HFFc6 (cell line): ENCODE measurements at places on chromosomes 16 and 17. TPM values are rescaled to one million over a fixed set of nuclear protein-coding genes. Genes with fewer than 3 reads are reported as not detected.

Gene FBXO39
- not detected in 3 replicates for total RNA-seq

Gene CDIPT
- 101 to 142 TPM (median 131 TPM) in 3 replicates for total RNA-seq

Gene SSTR5
- not detected in 2 replicates for total RNA-seq

Gene RNF43
- total RNA-seq, result not detected in 2 replicates

Gene PPP1R27
- total RNA-seq, result not detected in 2 replicates

Gene PRCD
- total RNA-seq, result not detected in 3 replicates

Gene PPY
- total RNA-seq, result not detected in 3 replicates

Gene ZNF821
- total RNA-seq, result 4.5 to 5.1 TPM (median 4.6 TPM) in 3 replicates

Gene SEC14L1
- total RNA-seq, result 81.3 to 94.8 TPM (median 92.5 TPM) in 3 replicates

Gene GRAP
- 0.10 to 0.34 TPM (median 0.18 TPM) in 3 replicates for total RNA-seq

Gene CCL17
- total RNA-seq, result not detected in 3 replicates

DNA sequence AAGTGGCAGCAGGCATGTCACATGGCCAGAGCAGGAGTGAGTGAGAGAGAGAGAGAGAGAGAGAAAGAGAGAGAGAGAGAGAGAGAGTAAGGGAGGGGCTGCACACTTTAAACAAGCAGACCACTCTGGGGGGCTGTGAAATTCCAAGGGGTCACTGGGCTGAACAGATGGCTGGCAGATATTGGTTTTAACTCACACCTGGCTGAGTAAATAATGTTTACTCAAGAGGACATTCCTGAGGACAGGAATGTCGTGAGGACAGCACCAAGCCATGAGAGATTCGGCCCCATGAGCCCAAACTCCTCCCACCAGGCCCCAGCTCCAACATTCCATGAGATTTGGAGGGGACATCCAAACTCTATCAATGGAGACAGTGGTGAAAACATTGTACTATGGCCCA is 269.7 kb downstream of the CBLN1 start:
- DNase-seq, result no peak

- no peak for DNase-seq
Measured at GRCh38 chr16:84047626-84048025, 5.0 kb upstream of the SLC38A8 start.

DNA sequence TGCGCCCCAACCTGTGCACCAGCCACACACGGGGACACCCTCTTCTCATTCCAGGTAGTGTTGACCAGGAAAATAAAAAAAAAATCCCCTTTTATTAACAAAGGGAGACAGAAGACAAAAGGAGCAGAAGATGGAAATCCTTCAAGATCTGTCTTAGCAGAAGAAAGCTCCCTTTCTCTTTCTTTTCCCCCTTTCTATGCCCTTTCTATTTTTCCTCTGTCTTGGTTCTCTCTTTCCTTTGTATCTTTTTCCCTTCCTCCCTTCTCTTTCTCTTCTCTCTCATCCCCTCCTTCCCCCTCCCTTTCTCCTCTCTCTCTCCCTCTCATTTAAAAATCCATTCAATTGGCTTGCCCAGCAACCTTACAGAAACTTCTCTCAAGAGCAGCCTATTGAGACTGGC is 254.1 kb upstream of the ZFHX3 start:
- DNase-seq, result no peak

GRCh38 chr17:59761385-59762048 is 54.1 kb downstream of the VMP1 start:
- DNase-seq, result peak; percentile 60

- DNase-seq, result peak; percentile 5
Measured at GRCh38 chr17:82859431-82860403, 19.9 kb upstream of the ZNF750 start.

DNA sequence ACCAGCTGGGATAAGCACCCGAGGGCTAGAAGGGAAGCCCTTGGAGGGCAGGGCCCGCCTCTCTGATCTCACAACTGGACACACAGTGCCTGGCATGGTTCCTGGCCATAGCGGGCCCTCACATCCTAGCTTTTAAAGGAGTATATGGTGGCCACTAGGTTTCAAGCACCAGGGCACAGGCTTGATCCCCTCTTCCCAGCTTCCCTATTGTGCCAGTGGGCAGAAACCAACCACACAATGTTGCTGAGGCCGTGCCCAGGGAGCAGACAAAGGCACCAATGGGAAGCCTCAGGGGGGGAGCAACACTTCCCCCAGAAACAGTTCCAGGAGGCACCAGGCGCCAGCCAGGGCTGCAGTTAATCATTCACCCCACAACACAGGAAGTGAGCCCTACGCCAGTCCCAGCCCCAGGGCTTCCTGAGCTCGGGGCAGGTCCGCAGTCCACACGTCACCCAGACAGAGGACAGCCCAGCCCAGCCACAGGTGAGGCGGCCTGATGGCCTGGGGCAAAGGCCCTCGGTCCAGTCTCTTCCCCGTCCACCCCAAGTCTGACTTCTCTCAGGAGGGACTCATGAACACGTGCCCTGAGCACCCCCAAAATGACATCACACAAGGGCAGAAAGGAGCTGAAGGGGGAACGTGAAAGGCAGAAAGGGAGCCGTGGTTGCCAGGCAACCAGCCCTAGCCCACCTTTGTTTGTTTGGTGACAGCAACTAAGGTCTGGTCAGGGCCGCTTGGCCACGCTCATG is 12.8 kb downstream of the SMIM5 start:
- DNase-seq, result no peak

- no peak for DNase-seq
Measured at GRCh38 chr17:45003877-45004276, 35.8 kb upstream of the C1QL1 start.

DNA sequence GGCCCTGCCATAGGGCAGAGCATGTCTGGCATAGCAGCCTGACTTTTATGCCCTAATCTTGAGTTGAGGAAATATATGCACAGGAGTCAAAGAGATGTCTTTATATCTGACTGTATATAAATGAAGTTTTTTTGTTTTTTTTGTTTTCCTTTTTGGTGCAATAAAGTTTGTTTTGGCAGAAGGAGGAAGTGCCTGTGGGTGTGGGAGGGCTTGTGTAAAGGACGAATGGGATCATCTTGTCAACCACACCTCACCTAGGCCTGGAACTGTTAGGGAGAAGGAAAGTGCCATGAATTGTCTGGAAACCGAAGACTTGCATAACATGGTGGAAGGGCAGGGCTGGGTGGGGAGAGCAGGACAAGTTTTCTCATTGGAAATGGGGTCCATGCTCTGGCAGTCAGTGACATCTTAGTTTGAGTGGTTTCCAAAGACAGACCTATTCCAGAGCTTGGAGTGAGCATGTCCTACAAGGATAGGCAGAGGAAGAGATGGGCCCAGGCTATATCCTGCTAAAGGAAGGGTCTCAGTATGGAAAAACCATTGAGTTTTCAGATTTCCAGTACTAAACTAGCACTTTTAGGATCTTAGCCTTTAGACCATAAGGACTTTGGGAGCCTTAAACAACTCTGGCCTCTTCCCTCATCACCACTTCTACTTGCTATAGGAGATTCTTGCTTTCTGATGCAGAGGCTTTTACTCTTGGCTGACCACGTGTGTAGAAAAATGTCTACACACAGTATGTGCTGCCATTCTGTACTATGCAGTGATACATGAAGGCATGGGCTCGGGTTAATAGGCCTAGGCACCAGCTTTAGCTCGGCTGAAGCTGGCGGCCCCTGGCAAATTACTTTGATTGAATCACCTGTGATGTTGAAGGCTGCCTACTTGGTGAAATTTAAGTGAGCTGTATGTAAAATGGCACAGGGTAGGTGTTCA is 15.5 kb downstream of the SNF8 start:
- DNase-seq, result no peak

DNA sequence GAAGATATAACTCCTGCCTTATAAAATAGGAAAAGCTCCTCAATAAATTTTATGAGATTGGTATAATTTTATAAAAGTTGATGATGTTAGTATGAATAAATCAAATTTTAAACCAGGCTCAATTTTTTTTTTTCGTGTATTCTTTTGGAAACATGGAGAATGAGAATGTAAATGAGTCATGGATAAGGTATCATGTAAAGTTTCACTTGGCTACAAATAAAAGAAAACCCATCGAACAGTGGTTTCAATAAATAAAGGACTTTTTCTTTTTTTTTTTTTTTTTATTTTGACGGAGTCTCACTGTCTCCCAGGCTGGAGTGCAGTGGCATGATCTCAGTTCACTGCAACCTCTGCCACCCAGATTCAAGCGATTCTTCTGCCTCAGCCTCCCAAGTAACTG is 67.3 kb downstream of the PHKB start:
- no peak for DNase-seq

- DNase-seq, result no peak
Measured at GRCh38 chr16:68519225-68519745, 19.8 kb upstream of the ZFP90 start.

GRCh38 chr17:17421346-17422216 is 55.2 kb upstream of the MED9 start:
- DNase-seq, result no peak

- peak; percentile 42 for DNase-seq
Measured at GRCh38 chr16:1772362-1772907, at the start of gene EME2. Gene EME2 (plus strand): TSS chr16:1772810. CDS start chr16:1773228, 418 bp downstream.

DNA sequence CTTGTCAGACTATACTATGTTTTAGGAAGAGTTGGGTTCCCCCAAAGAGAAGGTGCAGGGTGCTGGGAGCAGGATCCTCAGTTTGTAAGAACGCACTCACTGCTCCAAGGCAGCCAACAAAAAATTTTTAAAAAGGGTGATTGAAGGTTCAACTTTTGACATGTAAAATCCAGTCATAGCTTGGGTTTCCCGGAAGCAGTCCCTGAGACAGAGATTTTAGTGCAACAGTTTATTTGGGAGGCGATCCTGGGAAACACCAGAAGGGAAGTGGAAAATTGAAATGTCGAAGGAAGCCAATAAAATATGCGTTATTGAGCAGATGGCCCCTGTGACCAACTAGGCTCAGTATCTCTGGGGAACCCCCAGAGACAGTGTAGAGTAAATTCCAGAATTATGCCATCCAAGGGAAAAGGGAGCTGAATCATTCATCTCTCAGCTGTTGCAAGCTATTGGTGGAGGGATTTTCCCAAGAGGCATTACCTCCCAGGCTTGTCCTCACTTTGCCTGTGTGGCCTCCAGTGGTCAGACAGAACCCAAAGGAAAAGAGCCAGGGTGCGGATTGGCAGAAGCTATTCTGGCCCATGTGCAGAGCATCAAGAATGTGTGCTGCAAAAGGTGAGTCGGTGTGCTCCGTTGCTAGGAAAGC is 72.9 kb downstream of the HS3ST3B1 start:
- no peak for DNase-seq

DNA sequence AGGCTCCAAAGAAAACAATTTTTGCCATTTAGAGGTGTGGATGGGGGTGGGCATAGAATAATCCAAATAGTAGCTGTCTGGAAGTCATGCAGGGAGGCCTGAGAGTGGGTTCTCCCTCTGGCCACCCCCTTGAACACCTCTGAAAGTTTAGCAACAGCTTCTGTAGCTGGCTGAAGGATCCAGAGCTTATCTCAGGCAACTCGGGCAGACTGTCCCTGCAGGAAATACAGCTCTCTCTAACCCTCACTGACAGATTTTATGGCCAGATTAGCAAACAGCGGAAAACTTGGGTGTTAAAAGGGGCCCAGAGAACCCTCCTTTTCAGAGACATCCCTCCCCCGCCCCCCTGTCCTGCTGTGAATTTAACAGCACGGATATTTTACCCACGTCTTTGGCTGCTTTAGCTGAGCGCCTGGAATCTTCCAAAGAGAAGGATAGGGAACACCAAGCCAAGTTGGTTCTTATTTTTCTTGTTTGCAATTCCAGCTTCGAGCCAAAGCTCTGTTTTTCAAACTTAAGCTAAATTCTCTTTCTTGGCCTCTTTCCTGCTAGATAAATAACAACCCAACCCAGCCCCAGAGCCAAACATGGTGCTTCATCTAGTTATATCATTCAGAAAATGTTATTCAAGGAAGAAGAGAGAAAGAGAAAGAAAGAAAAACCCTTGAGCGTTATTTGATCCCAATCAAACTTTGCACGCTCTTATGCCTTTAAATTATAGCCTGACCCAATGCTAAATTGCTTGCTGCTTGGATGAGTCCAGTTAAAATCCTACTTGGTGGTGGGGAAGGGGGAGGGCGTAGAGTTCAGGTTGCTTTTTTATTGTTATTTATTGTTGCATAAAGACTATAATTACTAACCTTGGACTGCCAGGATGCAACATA is 2.3 kb upstream of the HOXB2 start:
- DNase-seq, result no peak

DNA sequence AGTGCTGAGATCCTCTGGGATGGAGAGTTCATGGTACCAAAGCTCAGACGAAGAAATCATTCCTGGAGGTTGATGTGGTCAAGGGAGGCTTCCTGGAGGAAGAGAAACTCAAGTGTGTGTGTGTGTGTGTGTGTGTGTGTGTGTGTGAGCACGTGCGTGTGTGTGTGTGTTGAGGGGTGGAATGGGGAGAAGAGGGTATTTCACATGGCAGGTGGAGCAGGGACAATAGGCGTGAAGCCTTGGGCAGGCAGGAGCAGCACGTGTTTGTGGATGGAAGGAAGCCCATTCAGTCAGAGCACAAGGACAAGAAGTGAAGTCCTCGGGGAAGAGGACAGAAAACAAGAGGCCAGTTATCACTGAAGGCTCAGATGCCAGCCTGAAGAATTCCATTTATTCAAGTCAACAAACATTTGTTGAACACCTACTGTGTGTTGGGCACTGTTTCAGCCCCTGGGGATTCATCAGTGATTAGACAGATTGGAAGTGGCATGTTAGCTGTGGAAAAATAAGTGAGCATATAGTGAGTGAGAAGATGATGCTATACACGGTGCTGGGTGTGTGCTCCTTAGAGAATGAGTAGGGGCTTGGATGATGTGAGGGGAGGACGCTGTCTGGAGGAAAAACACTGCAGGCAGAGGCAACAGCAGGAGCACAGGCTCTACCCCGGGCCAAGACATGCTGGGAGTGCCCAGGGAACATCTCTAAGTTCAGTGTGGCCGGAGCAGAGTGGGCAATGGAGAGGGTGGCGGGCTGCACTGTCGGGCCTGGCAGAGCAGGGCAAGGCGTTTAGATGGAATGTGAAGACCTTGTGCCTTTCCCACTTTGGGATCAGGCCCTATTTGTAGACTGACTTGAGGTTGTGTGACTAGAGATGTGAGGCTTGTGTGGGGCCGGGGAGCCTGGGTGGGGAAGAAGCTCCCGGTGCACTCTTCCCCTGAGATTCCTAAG is 267.1 kb downstream of the CBLN1 start:
- no peak for DNase-seq

- no peak for DNase-seq
Measured at GRCh38 chr16:86245895-86246294, 264.4 kb upstream of the FOXF1 start.

DNA sequence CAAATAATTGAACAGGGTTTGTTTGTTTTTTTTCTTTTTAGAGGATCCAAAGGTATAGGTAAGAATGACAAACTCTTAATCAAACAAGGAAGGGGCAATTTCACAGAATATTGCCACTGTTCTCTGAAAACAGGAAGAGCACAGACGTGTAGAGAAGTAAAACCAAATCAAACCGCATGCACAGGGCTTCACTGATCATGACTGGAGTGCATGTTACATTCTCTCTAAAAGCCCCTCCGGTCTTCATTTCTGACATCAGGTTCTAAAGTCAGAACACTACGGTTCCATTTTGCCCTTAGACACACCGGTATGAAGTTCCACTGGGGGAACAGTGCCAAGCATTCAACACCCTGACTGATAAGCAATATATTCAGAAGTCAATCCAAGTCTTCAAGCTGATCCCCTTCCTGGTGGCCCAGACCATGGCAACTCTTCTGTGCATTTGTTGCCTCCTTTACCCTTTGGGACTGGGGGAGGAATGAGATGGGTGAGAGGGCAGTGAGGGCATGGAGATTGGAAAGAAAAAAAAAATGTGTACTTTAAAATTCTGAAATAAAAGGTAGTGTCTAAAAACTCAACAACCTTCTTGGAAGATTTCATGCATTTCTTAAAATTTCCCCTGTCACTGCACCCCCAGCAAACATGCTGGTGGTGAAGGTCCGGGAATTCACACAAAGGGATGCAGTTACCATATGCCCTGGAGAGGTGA is 1.4 kb downstream of the MMD start:
- no peak for DNase-seq

GRCh38 chr17:67577429-67578141 is 140.2 kb upstream of the NOL11 start:
- DNase-seq, result no peak
